ENCODE measurements at places on chromosomes 4 and X.

GRCh38 chr4:44056721-44057151 lies 391.9 kb downstream of the KCTD8 start:
- DNase-seq: no peak

- DNase-seq: no peak
These were observed 9.8 kb downstream of the TSPAN5 start for GRCh38 chr4:98648602-98649001.

DNA sequence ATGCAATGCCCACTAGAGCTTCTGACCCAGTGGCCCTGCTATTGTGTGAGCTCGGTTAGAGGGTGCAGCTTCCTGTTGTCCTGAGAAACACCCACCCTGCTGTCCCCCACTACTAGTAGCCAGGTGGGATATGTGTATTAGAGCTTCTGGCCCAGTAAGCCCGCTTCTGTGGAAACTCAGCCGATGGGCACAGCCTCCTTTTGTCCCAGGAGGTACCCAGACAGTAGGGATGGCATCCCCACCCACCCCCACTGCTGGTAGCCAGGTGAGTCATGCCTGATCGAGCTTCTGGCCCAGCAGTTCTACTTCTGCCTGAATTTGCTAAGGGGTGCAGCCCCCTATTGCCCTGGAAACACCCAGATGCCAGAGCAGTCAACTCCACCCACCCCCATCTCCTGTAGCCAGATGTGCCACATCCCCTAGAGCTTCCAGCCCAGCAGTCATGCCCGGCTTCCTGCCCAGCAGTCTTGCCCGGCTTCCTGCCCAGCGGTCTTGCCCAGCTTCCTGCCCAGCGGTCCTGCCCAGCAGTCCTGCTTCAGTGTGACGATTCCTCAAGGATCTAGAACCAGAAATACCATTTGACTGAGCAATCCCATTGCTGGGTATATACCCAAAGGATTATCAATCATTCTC lies 162.7 kb upstream of the KLF8 start:
- DNase-seq: no peak

DNA sequence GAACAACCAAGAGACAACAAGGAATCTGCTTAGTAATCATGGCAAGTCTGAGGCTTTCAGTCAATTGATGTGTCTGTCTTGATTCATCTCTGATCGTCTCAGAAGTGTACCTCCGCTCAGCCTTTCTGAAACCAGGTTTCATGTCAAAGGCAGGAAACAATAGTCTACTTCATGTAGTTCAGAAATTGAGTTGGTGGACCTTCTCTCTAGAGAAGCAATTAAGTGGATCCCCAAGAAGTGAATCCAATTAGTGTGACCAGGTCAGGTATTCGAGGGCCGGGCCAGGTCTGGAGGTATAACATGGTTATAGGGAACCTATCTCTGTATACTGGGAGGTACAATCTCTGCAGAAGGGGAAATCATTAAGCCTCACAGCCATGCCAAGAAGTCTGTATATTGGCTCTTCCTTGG lies 32.0 kb downstream of the DAPP1 start:
- DNase-seq: no peak

DNA sequence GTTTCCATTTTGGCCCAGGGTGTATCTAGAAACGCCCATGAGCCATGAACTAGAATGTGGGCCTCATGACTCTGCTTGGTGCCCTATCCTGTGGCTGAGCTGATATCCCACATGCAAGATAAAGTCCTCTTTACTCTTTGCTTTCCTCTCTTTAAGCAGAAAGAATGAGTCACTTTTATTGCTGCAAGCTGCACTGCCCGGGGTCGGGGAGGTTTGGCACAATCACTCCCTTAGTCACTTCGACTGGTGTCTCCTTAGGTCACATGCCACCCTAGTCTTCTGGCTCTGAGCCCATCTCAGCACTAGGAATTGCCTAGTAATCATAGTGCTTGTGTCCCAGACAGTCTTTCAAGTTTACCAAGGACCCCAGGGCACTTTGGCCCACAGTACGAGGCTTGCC lies 75.1 kb upstream of the CXorf66 start:
- no peak for DNase-seq

Measured in brain pericyte (primary cell).